Hepatic stellate cell (primary cell): ENCODE measurements at places on chromosomes 2 and 18.

DNA sequence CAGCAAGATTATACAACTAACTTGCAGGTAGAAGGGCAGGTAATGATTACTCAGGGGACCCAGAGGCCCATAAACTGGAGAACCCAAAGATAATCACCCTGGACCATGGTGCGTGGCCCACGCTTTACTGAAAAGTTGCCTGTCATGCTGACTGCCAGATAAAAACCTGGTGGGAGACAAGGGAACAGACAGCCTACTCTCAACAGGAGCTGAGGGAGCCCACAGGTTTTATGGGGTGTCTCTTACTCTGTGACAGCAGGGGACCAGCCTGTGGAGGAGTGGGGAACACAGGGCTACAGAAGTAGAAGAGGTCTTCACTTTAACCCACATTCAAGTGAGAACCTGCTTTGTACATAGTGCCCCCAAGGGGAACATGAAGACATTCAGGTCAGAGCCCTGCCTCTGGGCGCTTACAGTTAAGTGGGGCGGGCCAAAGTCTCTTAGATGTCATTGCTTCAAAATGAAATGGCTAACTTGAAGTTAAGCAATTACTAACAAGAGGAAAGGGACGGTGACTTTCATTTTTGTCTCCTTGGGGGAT is 60.4 kb downstream of the DHRS9 start:
- DNase-seq, result no peak

- DNase-seq, result no peak
These were observed 36.2 kb upstream of the NT5C1B start for GRCh38 chr2:18625563-18625962.

- DNase-seq, result no peak
These were observed 108.0 kb upstream of the UNC80 start for GRCh38 chr2:209663656-209664055.

- no peak for DNase-seq
These were observed 98.0 kb upstream of the MGAT4A start for GRCh38 chr2:98828793-98829371.

DNA sequence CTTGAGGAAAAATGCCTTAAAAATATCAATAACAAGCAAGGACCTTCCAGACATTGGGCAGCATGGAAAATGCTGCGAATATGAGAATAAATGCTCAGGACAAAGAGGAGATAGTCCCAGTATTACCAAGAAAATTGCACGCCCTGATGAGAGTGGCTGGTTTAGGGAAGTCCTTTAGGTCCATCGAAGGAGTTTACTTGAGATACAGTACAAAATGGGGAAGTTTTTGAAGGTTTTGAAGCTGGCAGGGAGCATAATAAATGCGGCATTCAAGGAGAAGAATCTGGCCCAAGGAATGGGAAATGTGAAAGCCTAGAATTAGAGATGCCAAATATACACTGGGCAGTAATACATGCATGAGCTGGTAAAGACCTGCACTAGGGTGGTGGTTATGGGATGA is 90.2 kb upstream of the SPATS2L start:
- DNase-seq, result no peak

DNA sequence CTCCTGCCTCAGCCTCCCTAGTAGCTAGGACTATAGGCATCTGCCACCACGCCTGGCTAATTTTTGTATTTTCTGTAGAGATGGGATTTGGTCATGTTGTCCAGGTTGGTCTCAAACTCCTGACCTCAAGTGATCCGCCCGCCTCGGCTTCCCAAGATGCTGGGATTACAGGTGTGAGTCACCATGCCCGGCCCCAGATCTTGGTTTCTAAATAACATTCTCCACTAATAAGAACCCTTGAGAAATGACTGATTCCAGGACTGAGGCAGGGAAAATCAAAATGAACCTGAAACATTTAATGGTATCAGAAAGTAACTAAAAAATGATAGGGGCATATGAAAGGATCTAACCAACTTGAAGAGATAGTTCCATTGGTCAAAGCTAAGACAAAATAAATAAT is 34.0 kb downstream of the BMPR2 start:
- DNase-seq, result no peak

- DNase-seq, result no peak
These were observed 35.1 kb downstream of the MYO7B start for GRCh38 chr2:127570282-127571250.

DNA sequence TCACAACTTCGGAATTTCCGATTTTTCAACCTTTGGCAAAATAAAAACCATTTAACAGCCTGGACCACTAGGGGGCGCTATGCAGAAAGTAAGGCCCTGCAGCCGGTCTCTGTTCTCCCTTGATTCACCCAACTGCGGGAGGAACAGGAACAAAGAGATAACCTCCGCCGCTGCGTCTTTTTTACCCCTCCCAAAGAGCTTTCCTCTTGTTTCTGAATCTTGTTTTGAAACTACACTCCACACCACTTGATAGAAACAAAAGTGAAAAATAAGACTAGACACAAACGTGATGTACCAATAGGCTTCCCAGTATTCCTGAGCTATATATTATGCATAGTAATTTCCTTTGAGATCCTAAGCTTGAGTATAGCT is 231.2 kb downstream of the MYO3B start:
- peak; percentile 32 for DNase-seq

DNA sequence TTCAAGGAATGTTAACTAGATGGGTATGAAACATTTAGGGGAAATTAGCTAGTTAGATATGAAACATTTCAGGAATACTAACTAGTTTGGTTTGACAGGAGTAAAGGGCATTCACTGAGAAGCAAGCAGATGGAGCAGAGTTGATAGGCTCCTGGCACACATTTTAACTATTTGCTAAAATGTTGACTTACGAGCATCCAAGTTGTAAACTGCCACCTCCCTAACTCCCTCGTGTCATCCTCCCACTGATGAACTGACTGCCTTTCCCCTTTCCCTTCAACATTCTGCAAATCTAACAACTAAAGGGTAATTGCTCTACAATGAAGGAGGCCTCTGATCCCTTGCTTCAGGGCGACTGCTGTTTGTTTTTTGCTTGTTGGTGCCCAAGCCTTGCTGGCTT is 580.4 kb upstream of the FAM98A start:
- no peak for DNase-seq

- no peak for DNase-seq
These were observed 12.5 kb downstream of the BABAM2 start for GRCh38 chr2:27903018-27903417.

DNA sequence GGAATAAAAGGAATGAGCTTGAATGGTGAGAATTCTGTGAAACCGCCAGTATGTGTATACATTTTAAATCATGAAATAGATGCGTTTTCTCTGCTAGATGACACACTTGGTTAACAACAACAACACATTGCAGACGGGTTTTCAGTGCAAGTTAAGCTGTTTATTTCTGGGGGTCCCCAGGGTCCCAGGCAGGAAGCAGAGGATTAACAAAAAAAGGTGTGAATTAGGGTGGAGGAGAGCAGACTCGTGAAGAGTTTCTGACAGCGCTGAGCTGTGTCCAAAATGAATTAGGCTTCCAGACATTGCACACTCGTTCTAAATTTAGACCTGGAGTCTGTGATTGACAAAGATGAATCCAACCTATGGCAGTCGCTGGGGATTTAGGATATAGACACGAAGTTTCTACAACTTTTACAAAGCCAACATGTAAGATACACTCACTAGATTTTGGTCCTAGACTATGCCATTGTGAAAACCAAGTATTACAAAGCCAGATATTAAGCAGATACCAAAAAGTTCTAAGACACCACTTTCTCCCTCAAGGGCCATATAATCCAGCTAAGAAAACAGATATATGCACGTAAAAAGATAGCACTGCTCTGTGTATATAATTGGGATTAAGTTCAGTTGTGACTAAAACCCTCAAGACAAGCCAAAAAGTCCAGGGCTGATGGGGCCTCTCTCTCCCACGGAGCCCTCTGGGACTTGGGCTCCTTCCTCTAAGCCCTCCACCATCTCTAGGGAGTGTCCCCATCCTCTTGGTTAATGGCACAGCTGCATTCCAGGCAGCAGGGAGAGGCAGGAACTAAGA is 120.2 kb downstream of the ACAA2 start:
- no peak for DNase-seq

GRCh38 chr2:137467246-137467862 is 496.9 kb upstream of the HNMT start:
- DNase-seq, result peak; percentile 2

- no peak for DNase-seq
These were observed 8.5 kb downstream of the TXNL4A start for GRCh38 chr18:79979843-79980242.

- peak; percentile 44 for DNase-seq
These were observed 28.4 kb downstream of the EIPR1 start for GRCh38 chr2:3349211-3349693.

DNA sequence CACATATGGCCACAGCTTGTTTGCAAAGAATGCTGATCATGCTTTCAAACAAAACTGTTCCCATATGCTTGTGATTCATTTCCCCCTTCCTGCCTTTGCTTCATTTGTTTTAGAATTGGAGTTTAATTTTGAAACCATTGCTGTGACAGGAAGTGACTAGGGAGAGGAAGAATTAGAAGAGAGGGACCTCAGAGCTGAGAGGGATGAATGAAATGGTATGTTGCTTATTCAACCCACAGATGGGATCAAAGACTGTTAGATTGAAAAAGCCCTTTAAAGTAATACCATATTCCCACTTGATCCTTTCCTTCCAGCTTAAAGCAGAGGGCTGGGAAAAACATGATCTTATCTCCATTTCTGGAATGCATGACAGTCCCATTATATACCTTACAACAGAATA is 106.2 kb upstream of the RNF152 start:
- DNase-seq, result peak; percentile 55

DNA sequence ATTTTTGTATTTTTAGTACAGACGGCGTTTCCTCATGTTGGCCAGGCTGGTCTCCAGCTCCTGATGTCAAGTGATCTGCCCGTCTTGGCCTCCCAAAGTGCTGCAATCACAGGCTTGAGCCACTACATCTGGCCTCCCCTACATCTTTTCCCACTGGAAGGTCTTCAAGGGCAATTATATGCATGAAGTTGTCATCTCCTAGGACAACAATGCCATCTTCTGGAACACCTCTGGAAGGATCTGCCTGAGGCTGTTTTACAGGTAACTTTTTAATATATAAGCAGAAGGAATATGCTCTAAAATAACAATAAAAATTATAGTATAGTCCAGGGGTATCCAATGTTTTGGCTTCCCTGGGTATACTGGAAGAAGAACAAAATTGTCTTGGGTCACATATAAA is 321.4 kb downstream of the AFF3 start:
- no peak for DNase-seq

GRCh38 chr2:200756618-200757321 is 54.9 kb upstream of the BZW1 start:
- DNase-seq, result peak; percentile 63

GRCh38 chr18:9055626-9056025 is 46.9 kb upstream of the NDUFV2 start:
- no peak for DNase-seq

DNA sequence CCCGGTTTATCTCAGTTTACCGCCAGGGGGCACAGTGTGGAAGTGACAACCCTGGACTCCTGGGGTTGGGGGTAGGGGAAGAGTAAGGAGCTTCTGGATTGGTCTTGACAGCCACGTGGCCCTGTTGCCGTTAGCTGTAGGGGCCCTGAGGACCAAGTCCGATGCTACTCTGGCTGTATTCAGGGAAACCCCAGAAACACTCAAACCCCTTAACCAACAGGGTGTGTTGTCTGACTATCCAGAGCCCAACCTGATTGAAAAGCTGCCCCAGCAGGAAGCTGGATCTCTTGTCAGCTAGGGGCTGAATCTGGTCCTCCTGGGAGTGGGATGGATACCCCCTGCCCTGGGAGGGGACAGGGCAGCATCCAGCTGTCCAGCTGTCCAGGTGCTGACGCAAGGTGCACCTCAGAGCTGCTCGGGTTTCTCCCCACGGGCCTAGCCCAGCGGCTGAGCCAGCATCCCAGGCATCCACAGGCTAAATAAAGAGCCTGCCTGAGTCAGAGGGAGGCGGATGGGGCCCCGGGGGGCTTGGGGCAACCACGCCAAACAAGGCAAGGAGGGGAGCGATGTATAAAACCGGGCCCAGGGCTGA is 3.1 kb upstream of the GMPPA start:
- DNase-seq, result peak; percentile 96

DNA sequence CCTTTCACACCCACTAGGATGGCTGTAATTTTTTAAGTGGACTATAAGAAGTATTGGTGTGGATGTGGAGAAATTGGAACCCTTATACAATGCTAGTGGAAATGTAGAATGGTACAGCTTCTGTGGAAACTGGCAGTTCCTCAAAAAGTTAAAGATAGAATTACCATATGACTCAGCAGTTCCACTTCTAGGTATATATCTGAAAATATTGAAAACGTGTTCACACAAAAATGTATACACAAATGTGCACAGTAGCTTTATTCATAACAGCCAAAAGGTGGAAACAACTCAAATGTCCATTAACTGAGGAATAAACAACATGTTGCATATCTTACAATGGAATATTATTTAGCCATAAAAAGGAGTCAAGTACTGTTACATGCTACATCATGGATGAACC is 17.7 kb downstream of the TANK start:
- no peak for DNase-seq

DNA sequence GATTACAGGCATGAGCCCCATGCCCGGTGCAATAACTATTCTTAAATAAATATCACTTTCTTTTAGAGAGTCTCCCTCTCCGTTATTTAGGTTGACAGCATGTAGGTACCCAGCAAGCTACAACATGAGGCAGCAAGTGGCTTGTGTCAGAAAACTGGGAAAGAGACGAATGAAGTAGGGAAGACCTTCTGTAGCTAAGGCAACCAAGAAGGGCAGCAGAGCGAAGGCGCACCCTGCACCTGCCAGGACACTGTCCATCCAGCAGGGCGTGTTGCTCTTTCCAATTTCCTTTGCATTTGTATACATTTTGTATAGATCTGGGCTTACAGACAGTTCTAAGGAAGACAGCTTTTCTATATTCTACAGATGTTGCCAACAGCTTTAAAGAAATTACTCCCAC is 48.1 kb downstream of the FAM228A start:
- DNase-seq, result no peak

GRCh38 chr2:12725233-12726187 is 8.8 kb downstream of the TRIB2 start:
- DNase-seq, result no peak

- DNase-seq, result no peak
These were observed 175.3 kb upstream of the GLI2 start for GRCh38 chr2:120560330-120560729.

- no peak for DNase-seq
These were observed at the start of gene SLC66A3 for GRCh38 chr2:11155381-11156035. SLC66A3 (plus strand) TSS chr2:11155467; CDS start chr2:11155547, 80 bp downstream.

- DNase-seq, result no peak
These were observed 808.1 kb downstream of the RNF144A start for GRCh38 chr2:7725171-7725849.

- DNase-seq, result no peak
These were observed 18.0 kb downstream of the DYTN start for GRCh38 chr2:206700156-206700555.

- peak; percentile 74 for DNase-seq
These were observed 182.7 kb upstream of the GLI2 start for GRCh38 chr2:120552800-120553481.

- DNase-seq, result no peak
These were observed 866 bp downstream of the CWC22 start for GRCh38 chr2:180006231-180006630.
